Left ventricle myocardium inferior (tissue), 1 donor: ENCODE measurements at places on chromosomes 7 and 10. TPM values are rescaled to one million over a fixed set of nuclear protein-coding genes. Genes with fewer than 3 reads are reported as not detected.

- no peak for DNase-seq
Measured at GRCh38 chr10:72545546-72545945, 80.3 kb downstream of the MICU1 start.

GRCh38 chr7:55120501-55121198, 101.8 kb downstream of the EGFR start:
- DNase-seq, result peak; percentile 70

DNA sequence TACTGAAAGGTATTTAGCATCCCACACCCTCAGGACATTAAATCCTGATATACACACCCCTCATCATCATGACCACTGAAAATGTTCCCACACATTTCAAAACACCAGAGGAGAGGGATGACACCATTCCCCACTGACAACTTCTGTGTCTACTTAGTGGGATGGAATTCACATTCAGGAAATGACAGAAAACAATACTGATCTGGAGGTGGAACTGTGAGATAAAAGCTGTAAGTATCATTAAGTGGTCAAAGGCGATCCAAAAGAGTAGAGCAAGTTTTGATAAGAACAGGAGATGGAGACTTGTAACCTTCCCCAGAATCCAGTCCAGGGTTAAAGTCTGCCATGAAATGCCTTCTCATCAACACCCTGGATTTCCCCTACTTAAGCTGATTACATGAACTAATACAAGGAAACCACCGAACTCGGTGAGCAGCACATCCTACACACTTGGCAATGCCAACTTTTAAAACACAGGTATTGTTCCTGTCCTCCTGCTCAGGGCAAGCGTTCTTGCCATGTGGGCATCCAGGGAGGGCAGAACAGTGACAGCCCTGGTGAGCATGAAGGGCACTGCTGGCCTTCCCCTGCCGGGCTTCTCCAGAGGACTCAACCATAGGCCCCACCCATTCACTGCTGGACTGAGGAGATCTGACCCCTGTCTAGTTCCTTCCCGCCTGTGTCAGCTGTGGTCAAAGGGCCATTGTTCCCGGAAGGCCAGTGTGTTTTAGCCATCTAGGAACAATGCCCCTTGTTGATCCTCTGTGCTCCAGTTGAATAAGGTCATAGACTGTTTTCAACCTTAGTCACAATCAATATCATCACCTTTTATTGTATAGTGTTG, 85.0 kb downstream of the SGMS1 start:
- DNase-seq, result no peak

DNA sequence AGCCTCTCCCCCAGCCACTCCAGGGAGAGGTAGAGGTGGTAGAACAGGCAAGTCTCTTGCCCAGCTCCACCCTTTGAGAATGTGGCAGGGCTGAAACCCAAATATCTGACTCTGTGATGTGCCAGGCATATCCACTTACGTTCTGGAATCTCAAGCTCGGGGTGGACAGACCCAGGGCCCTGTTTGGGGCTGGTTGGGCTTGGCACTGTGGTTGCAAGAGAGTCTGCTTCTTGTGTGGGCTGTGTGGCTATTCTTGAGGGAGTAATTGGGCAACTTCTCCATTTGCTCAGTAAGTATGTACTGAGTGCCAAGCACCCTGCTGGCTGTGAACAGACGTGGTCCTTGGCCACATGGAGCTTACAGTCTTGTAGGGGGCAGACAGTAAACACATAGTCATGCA, 4.7 kb downstream of the UBTD1 start:
- DNase-seq, result peak; percentile 42

DNA sequence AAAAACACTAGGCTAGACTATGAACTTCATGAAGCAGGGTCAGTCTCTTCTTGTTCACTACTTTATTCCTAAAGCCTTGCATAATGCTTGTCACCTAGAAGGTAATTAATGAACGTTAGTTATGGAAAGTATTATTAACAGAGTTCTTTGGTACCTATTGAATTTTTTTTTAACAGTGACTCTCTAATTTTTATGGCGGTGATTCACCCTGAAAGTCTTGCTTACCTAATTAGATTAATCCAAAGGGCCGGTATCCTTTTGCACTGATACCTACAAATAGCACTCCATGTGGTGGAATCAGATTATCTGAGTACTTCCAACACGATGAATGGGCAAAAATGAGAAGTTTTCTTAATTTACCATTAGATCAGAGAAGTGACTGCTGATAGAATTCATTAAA, 31.7 kb downstream of the STAM start:
- no peak for DNase-seq

- DNase-seq, result no peak
Measured at GRCh38 chr10:21402606-21403083, 122.8 kb downstream of the SKIDA1 start.

- no peak for DNase-seq
Measured at GRCh38 chr10:47318706-47319105, 3.5 kb upstream of the GDF2 start.

GRCh38 chr10:28837613-28838390, 160.5 kb downstream of the BAMBI start:
- no peak for DNase-seq

GRCh38 chr7:98215561-98216495, 4.6 kb downstream of the BHLHA15 start:
- peak; percentile 10 for DNase-seq

GNG11 gene
- total RNA-seq, result 29.6 TPM

GPR158 gene
- total RNA-seq, result not detected

PYROXD2 gene
- total RNA-seq, result 10.4 TPM

ADCY1 gene
- total RNA-seq, result 2.8 TPM
